NCI-H446 treated with DMSO at 0.1 percent for 48 hours (cell line): ENCODE measurements at places on chromosomes 16 and 17.

- DNase-seq = no peak
Observed at GRCh38 chr16:2465653-2466415, 5.3 kb upstream of the NTN3 start.

- DNase-seq = no peak
Observed at GRCh38 chr16:71425746-71426068, 16.1 kb downstream of the TLE7 start.

DNA sequence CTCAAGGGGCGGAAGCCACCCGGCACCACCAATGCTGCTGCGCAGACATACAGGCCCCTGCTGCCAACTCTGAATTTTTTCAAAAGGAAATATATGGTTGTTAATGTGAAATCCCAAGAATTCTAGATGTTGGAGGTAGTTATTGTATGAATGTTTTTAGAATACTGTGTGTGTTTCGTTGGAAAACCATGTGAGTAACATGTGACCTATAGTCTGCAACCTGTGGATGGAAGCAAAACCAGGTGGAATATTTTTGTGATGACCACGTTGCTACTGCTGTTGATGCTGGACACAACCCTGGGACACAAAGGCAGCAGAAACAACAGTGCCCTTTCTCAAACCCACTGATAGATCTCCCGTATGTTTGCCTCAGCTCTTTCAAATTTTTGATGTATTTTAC is 376.3 kb upstream of the SALL1 start:
- no peak for DNase-seq

DNA sequence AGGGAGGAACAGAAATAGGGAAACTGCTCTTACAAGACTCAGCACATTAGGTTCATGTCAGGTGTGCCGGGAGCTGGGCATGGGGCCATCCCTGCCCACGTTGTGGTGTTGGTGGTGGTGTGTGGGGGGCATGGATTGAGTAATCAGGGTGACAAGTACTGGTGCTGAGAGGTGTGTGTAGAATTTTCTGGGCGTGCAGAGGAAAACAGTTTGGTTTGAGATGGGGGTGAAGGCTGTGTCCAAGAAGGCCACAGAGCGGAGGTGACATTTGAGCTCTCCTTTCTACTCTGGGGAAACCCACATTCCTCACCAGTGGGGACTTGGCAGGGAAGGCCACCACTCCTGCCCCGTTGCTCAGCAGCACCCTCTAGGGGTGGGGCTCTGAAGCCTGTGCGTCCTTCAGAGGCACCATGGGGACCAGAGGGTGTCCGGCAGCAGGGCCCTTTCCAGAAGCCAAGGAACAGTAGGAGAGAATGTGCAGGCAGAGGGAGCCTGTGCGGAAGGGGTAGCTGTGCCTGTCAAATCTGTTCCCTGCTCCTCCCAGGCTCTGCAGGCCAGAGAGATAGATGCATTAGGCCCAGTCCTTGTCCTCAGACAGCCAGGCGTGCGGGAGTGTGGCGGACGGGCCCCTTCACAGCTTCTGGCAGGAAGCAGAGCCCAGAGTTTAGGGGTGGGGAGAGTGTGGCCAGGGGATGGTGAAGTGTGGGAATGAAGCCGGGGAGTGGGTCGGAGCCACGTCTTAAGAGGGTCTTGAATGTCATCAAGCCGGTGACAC is 48.7 kb upstream of the GSE1 start:
- DNase-seq = no peak

DNA sequence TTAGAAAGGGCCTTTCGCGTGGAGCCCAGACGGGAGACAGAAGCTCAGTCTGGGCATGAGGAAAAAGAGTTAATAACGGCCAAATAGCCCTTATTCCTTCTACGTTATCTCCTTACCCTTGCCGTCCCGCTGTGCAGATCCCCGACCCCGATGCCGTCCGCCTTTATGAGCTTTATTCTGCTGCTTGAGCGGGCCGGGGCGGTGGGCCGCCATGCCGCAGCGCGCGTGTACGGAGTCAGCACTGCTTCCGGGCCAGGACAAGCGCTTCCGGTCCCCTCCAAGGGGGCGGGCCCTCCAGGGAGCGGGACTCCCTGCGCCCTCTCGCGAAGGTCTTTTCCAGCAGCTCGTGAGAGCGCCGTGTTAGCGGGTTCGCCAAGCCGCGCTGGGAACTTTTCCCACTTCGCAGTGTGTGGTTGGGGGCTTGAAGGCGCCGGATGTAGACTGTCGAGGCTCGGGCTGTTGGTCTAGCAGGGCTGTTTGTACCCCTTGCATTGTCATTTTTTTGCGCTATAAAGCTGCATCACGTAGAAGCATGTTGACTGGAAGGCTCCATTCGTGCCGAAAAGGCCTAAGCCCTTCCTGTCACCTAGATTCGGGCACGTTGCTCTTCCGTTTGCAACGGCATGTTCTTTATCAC is at the start of gene TSR1:
TSR1 (minus strand) TSS at position 243 of the 637 bp plus-strand sequence; CDS start at position 213, 30 bp downstream.
- DNase-seq = peak; percentile 65

DNA sequence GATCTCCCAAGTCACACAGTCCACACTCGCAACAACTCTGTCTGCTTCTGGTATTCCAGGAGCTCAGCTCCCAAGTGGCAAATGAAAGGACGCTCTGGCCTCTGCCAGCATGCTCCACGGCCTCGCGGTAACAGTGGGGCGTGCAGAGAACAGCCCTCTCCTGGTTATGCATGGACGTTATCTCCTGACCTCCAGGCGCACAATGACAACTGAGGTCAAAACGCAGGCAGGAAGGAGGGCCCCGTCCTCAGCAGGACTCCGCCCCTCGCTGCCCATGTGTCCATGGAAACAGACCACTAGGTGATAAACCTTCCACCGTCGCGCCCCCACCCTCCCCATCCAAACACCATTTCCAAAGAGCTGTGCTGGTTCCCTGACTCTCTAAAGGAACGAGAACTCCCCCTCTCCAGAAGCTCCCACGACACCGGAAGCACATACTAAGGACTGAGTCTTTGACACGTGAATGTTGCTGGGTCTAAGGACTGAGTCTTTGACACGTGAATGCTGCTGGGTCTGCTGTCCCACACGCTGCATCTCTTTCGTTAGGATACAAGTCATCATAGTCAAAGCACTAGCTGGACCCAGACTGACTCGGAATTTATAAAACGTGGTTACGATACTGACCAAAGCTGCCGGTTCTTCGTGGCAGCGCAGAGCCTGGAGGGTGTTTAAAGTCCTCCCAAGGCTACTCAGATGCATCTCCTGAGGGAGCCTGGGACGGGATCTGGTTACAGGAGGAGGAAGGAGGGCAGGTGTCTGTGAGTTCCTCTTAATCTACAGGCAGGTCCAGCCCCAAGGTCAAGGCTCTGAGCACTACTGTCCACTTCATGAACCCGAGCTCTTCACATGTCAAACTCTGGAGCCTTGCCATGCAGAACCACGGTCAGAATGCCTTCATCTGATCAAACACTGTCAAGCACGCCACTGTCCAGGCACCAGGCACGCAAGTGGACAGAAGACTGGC is 43.9 kb downstream of the KLHDC4 start:
- no peak for DNase-seq

DNA sequence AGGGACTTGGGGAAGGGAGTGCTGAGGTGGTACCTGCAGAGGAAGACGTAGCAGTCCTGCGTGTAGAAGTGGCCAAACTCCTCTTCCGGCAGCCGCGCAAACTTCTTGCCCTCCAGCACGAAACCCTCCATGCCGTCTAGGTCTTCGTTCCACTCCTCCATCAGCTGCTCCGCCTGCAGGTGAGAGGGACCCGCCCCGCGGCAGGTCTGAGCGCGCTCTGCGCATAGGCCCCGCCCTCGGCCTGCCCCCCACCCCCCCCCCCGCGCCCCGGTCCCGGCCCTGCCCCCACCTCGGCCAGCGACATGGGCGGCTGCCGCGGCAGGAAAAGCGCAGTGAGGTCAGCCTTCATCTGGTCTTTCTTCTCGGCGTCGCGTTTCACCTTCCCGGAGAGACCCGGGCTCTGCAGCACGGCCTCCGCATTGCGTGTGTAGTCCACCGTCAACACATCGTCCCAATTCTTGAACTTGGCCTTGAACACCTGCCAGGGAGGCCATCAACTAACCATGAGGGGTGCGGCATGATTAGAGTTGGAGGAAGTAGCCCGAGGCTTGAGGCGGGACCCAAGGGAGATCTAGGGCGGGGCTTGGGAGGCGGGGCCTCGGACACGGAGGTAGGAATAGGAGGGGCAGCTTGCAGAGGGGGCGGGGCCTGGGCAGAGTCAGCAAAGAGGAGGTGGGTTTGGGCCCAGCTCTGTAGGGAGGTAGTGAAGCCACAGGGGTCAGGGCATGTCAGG is 11.5 kb downstream of the FLII start:
- no peak for DNase-seq

DNA sequence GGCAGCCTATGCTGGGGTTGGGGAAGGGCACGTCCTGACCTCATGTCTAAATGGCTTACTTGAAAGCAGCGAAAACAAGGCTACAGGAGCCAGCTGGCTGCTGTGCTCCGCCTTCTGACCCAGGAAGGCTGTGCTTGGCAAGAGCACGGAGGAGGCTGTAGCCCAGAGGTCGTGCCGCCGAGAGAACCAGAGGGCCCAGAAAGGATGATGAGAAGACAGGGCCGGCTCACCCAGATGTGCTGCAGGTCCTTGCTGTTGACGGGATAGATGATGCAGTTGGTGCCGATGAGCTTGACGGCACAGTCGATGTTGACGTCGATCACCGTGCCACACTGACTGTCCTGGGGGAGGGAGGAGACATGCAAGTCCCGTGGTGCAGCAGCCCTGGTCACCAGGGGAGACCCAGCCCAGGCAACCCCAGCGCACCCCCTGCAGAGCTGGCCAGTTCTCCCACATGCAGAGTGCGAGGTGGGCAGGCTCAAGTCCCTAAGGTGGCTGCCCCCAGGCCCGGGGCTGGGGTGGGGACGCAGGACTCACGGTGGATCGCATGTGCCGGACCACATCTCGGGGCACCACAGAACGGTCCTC is 20.7 kb downstream of the SPHK1 start:
- no peak for DNase-seq

- DNase-seq = no peak
Observed at GRCh38 chr17:64736804-64737492, 74.8 kb upstream of the SMURF2 start.

DNA sequence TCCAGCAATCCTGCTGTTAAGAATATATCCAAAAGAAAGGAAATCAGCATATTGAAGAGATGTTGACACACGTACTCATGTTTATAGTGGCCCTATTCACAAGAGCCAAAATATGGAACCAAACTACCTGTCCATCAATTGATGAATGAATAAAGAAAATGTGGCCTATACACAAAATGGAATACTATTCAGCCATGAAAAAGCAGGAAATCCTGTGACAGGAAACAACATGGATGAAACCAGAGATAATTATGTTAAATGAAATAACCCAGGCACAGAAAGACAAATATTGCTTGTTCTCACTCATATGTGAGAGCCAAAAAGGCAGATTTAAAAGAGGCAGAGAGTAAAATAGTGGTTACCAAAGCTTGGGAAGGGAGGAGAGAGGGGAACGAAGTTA is 127.1 kb downstream of the KCNJ2 start:
- DNase-seq = no peak

DNA sequence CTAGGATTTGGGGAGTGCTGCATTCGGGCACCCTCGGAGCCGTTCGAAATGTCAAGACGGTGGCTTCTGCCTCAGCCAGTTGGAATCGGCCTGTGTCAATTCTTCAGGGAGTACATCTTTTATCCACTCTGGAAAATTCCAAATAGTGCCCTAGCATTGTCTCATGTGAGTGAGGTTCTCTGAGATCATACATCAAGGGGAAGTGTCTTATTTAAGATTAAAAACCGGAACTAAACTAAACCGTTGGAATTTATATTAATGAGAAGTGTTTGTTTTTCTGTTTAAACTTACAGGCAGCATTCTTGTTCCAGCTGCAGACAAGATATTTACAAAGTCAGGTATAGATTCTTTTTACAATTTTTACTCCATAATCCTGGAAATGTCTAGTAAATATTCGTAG is 56.8 kb downstream of the SLC47A1 start:
- no peak for DNase-seq

GRCh38 chr16:88636488-88637265 is 1.7 kb upstream of the IL17C start:
- no peak for DNase-seq

GRCh38 chr16:74455213-74455612 is 33.9 kb upstream of the CLEC18B start:
- no peak for DNase-seq

- no peak for DNase-seq
Observed at GRCh38 chr17:31541559-31541958, 150.1 kb downstream of the RAB11FIP4 start.

DNA sequence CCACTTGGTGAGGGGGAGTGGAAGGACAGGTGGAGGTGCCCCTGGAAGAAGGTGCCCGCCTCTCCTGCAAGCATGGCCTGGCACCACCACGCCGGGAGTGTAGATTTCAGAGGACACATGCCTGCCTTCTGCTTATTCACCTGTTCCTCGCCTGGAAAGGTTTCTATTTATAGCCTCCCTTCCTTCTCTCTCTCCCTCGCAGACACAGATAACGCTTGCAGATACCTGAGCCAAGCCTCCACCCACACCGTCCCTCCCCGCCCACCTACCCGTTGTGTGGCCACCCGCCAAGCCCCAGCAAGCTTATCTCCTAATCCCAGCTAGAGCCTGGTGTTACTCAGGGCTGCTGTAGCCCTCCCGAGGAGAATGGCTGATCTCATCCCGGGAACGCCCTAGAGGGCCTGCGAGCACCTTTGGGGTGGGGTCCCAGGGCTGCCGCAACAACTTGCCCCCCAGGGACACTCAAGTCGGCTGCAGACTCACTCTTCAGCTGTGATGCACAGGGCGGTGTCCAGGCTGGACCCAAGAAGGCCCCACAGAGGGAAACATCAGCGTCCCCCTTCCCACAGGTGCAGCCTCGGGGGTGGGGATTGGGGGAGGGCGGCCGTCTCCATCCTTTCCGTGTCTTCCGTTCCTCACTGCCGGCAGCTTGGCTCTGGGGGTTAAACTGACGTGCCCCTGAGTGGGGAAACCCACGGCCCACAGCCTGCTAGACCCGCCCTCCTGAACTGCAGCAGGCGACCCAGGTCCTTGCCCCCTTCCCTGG is 1.9 kb upstream of the SNAI3 start:
- no peak for DNase-seq

DNA sequence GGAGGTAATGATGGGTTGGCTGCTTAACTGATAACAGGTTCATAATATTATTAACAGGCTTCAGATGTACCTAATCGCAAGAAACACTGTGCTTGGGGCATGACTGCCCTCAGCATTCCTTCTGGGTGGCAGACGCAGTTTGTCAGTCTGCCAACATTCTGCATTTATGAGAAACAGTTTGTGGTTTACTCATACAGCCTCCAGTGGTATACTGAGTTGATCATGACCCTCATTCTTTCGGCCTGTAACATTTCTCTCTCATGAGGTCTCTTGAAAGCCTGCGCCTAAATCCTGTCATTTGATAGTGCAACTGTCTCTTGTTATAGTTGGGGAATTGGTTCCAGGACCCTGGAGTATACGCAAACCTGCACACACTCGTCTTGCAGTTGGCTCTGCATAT is 4.9 kb upstream of the RUSF1 start:
- no peak for DNase-seq

- no peak for DNase-seq
Observed at GRCh38 chr16:47228241-47228640, 84.5 kb upstream of the NETO2 start.

GRCh38 chr16:66926171-66926947 is 1.0 kb upstream of the RRAD start:
- DNase-seq = peak; percentile 14
